ENCODE measurements at places on chromosomes 6 and 20.

DNA sequence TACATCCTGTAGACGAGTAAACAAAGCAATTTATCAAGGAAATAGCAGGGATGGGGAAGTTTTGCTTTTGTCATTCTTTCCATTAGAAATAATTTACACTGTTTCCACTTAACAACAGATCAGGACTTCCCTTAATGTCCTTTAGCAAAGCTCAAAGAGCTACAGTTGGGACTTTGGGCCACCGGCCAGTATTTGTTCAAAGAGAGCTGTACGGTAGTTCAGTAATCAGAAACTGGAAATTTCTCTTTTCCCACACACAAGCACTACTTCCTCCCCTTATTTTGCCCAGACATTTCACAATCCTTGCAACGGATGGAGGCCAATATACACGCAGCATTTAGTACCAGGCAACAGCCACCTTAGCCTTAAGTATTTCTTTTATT, 12.1 kb upstream of the HINT3 start:
- DNase-seq: no peak

DNA sequence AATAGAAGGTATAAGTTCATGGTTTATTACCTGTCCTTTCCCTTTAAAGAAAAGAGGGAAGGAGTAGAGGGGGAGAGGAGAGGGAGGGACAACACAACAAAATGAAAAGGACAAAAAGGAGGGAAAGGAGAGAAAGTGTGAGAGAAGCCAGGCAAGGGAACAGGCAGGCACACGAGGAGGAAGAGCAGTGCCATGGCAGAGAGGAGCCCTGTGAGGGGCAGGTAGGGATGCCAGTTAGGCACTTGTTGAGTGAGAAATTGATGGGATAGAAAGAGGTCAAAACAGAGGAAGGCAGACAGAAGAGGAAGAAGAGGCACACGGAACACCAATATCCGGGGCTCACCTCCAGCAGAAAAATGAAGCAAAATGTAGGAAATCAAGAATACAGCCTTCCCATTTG, 42.5 kb downstream of the TNFAIP3 start:
- DNase-seq: no peak

GRCh38 chr20:62838128-62838891, 21.5 kb downstream of the COL9A3 start:
- DNase-seq: no peak

DNA sequence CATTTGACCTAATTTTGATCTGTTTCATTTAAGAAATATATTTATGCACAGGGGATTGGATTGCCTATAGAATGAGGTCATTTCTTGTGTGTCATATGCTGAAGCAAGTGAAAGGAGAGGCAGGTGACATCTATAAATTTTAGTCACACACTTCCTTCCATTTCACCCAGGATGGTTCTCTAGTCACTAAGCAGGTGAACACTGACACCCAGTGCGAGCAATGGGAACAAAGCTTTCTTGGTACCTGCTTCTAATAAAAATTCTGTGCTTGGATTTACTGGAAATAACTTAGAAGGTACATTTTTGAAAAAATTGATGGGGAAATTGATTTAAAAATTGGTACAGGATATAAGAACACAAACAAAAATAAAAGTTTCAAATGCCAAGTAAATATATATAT, 66.9 kb upstream of the MC3R start:
- DNase-seq: no peak

DNA sequence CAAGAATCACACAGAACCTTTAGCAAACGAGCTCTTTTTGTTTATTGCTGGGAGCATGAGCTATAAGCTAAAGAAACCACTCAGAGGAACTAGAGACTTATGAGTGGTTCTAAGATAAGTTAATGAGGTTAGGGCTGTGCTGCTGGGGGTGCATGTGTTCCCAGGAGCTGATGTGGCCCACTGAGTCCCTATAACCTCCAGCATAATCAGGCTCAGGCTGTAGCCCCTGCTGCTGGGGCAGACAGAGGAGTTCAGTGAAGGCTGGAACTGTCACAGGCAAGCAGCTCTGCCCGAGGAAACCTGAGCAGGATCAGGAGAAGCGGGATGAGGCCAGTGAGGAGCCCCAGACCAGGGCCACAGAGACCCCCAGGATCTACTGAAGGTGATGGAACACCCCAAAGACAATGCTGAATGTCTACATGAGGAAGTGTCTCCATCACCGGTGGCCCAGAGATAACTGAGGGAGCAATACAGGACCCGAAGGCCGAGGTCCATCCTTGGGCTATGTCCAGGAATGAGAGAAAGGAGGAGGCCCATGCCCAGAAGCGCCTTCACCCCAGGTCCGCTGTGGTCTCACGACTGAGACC, 17.3 kb downstream of the TUBB2B start:
- no peak for DNase-seq

- DNase-seq: no peak
Measured at GRCh38 chr6:53359843-53360092, 11.0 kb upstream of the ELOVL5 start.

GRCh38 chr6:156980515-156980914, 203.3 kb downstream of the ARID1B start:
- no peak for DNase-seq

- no peak for DNase-seq
Measured at GRCh38 chr6:144152334-144152900, 2.1 kb downstream of the STX11 start.

DNA sequence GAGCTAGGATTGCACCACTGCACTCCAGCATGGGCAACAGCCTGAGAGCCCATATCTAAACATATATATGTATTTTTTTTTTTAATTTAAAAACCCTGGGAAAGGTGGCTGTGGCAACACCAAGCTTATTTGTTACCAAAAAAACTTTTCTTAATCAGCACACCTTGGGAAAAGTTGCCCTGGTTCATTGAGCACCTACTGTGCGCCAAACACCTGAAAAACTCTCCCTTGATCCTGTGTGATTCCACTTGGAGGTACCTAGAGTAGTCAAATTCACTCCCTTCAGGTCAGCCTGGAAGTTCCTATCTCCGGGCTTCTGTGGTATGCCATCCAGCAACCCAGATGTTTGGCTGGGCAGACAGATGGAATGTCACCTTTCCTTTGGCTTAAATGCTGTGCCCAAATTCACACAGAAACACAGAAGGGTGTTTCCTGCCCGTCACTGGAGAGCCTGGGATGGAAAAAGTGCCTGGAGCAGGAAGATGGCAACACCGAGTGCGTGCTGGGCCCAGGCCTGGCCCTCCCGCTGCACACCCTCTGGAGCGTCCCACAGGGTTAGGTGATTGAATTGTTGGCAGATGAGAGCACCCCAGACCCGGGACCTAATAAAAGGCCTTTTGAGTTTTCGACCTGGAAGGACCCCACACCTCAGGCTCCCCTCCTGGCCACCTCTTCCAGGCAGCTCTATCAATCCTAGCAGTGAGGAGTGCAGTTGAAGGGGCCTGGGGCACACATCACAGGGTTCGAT, 337.5 kb downstream of the ZFAND3 start:
- no peak for DNase-seq

- DNase-seq: peak; percentile 21
Measured at GRCh38 chr6:6749702-6750491, 161.4 kb downstream of the LY86 start.

DNA sequence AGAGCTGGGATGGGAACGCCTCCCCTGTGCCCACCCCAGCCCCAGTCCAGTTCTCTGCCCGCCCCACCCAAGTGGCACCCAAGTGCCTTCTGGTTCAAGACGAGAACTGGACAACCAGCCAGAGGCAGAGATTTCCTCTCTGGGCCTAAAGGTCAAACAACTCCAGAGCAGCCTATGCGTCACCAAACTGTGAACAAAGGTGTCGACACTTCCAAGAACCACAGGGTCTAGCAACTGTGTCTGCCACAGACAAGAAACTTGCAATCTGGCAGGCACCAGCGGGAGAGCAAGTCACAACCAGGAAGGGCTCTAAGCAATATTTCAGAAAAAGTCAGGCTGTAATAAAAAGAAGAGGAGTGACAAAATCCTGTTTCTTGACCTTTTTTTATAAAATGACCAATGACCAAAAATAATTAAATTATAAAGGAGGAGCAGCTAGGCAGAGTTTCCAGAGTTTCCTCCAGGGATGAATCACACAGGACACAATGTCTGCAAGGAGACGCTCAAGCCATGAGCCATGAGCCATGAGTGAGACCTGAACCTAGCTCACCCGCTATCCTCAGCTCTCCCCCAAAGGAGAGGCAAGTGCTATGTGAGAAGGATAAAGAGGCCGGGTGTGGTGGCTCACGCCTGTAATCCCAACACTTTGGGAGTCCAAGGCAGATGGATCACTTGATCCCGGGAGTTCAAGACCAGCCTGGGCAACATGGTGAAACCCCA, 11.1 kb downstream of the EDEM2 start:
- no peak for DNase-seq

- no peak for DNase-seq
Measured at GRCh38 chr6:170450916-170451761, 102.0 kb downstream of the PSMB1 start.

- DNase-seq: no peak
Measured at GRCh38 chr6:153367021-153367420, 235.9 kb upstream of the RGS17 start.

- DNase-seq: no peak
Measured at GRCh38 chr6:154899824-154900463, 95.2 kb upstream of the TIAM2 start.

- DNase-seq: no peak
Measured at GRCh38 chr6:45327956-45328522, at the start of gene RUNX2. RUNX2 (plus strand) TSS chr6:45328330; CDS start chr6:45328727, 397 bp downstream.

- DNase-seq: peak; percentile 83
Measured at GRCh38 chr20:37357481-37358365, 11.8 kb downstream of the SRC start.

- no peak for DNase-seq
Measured at GRCh38 chr20:57650266-57650665, 30.0 kb upstream of the ZBP1 start.

GRCh38 chr6:16466800-16467553, 228.6 kb downstream of the GMPR start:
- no peak for DNase-seq

GRCh38 chr6:122839472-122839871, 50.4 kb downstream of the SMPDL3A start:
- no peak for DNase-seq

DNA sequence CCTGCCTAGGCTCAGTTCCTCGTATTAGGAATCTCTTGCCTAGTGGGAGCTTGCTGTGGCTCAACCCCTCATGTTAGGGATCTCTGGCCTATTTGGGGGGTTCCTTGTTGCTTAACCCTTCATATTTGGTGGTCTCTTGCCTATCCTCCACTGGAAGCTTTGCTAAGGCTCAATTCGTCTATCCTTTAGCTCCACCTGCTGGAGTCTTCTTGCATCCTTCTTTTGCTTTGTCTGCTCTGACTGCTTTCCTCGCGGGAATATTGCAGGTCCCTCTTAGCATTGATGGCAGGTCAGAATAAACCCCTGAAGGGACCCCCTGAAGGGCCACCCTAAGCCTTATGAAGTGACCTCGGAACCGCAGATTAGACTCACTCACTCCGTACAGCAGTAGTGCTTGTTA, 203.0 kb upstream of the TBX18 start:
- no peak for DNase-seq

GRCh38 chr20:43365691-43366090, 92.0 kb upstream of the SRSF6 start:
- DNase-seq: no peak

- no peak for DNase-seq
Measured at GRCh38 chr6:97427648-97428047, 144.6 kb upstream of the MMS22L start.

DNA sequence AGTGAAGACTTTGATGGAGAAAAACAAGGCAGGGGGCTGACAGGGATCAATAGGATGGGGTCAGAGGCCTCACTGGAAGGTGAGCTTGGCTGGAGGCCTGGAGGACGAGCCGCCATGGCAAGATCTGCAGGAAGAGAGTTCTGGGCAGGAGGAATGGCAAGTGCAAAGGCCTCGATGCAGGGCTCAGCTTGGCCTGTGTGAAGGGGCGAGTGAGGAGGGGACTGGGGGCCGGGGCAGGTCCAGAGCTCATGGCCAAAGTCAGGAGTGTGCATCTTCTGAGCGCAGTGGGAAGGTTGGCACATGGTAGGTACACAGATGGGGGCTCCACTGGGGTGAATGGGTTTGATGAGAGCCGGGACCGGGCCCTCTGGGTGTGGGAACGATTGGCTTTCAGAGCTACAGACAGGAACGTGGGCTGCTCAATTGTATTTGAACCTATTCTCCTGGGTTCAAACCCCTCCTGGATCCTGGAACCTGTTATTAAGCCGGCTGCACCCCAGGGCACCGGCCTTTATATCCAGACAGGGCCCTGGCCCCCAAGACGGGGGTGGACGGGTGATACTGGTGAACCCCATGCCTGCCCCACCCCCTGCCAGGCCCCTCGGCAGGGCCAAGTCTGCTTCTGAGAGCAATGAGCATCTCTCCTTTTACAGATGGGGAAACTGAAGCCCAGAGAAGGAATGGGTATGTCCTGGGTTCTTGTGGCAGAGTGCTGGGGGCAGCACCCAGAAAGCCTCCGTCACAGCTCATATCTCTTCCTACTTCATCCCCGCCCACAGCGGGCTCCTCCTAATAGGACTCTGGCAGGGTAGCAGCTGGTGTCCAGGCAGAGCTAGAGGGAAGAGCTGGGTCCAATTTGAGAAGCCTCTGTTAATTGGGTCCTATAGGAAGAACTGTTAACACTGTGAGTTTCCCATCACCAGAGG, 106.1 kb downstream of the CEBPB start:
- no peak for DNase-seq

GRCh38 chr20:37316116-37316774, 26.8 kb downstream of the MANBAL start:
- peak; percentile 74 for DNase-seq

GRCh38 chr6:54473328-54473727, 165.1 kb downstream of the TINAG start:
- DNase-seq: no peak

DNA sequence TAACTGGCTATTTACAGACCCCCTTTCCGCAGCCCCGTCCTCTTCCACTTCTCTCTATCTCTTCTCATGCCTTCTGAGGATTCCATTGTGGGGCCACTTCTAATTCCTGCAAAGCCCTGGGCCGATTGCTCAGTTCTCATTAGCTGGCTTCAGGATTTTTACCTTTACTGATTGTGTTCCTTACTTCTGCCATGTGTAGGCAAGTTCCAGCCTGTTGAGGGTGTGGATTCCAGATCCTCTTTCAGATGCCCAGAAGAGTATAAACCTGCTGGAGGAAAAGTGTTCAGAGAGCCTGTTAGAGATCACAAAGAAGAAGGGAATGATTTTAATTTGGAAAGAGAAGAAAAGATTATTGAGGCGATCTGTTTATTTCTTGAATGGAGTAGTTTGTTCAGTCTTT, 5.4 kb downstream of the DSE start:
- no peak for DNase-seq

DNA sequence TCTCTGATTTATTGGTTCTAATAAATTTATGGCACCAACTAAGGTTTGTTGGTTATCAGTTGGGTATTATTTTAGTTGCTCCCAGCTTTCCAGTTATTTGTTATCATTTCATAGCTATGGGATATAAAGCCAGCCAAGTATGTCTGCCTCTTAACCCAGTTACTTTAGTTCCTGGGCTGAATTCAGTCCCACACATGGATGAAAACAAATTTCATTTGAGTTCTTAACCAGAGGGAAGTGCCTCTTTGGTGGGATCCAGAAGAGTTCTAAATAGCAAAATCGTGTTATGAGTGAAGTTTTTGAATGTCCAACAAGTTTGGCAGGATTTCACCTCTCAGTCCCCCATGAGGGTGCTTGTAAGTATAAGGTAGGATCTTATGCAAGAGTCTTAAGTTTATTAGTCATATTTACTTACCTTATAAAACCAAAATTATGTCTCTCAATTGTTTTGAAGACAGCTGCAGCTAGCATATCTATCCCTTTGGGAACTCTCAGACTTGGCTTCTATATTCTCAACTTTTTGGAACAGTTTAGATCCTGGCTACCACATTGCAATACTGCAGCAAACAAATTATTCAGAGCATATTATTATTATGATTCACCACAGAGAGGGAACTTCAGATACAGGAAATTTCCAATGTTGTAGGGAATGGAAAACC, 683.6 kb downstream of the BCKDHB start:
- no peak for DNase-seq

All from SIG-M5 (cell line).